Renal cortex interstitium (tissue), 15 donors: ENCODE measurements at places on chromosomes 4 and X.

GRCh38 chr4:109051054-109051453, 251.4 kb downstream of the COL25A1 start:
- no peak for DNase-seq

GRCh38 chrX:96538104-96538725, 146.4 kb upstream of the DIAPH2 start:
- DNase-seq: no peak

GRCh38 chr4:80266253-80266901, at the start of gene FGF5:
Gene FGF5, plus strand, starts transcription at chr4:80266664. Its CDS starts 161 bp downstream, at chr4:80266825.
- DNase-seq: no peak

- DNase-seq: no peak
Measured at GRCh38 chr4:74942918-74943253, 10.0 kb downstream of the PARM1 start.
